ENCODE measurements at places on chromosomes 4 and X.

DNA sequence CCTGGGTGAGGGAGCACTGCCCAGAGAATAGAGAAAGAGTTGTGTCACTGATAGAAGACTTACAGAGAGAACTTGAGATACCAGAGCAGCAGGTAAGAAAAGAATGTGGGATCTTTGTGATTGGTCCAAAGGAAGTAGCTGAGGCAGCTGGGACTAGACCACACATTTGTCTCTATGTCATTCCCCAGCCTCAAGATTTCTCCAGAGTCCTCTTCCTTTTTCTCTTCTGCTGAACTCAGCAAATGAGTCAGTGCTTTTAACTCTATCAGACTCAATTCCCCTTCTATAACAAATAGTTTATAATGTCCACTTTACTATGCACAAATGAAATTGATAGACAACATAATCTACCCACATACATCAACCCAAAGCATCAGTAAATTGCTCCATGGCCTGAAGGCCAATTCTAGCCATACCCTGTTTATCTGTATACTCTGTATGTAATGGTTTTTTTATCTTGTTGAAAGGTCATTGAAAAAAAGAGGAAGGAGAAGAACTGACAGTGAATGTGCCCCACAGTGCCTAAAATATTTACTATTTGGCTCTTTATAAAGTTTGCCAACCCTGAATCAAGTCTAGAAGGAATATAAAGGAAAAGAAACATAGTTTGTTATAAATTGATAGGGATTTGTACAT, 38.2 kb downstream of the ETDC start:
- DNase-seq: no peak

GRCh38 chr4:183101956-183102480, 3.0 kb downstream of the WWC2 start:
- DNase-seq: no peak

- no peak for DNase-seq
These were observed 198.5 kb downstream of the PRDM5 start for GRCh38 chr4:120723986-120724385.

GRCh38 chr4:184096561-184097240, 121.0 kb downstream of the ENPP6 start:
- DNase-seq: no peak
